ENCODE measurements at places on chromosomes 13 and 19.

GRCh38 chr19:55698256-55698655 is 23.2 kb downstream of the EPN1 start:
- DNase-seq: no peak

- DNase-seq: peak; percentile 79
Observed at GRCh38 chr13:26412263-26412662, 145.2 kb upstream of the WASF3 start.

GRCh38 chr13:96925916-96926628 is 68.2 kb downstream of the OXGR1 start:
- DNase-seq: no peak

DNA sequence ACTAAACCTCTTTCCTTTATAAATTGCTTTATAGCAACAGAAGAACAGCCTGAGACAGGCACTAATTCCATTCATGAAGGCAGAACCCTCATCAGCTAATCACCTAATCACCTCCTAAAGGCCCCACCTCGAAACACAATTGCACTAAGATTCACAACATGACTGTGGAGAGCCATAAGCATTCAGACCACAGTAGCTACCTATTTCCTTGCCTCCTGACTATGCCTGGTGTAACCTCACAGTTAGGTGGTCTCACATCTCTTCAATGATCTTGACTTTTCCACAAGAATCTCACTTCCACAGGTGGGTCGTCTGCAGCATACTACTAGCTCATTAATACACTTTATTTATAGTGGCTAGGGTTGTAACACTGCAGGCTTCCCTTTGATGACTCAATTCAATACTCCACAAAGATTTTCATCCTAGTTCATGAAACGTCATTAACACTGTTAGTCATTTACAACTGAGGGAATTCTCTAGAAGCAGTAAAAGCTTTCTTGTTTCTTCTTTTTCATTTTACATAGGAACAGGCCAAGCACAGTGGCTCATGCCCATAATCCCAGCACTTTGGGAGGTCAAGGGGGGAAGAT is 27.1 kb downstream of the STK24 start:
- DNase-seq: no peak

GRCh38 chr19:48989701-48990291 is 3.3 kb downstream of the GYS1 start:
- DNase-seq: no peak

GRCh38 chr13:92609376-92609775 is 617.2 kb upstream of the GPC6 start:
- no peak for DNase-seq

GRCh38 chr19:47226426-47227351 is 4.3 kb downstream of the BBC3 start:
- peak; percentile 71 for DNase-seq

DNA sequence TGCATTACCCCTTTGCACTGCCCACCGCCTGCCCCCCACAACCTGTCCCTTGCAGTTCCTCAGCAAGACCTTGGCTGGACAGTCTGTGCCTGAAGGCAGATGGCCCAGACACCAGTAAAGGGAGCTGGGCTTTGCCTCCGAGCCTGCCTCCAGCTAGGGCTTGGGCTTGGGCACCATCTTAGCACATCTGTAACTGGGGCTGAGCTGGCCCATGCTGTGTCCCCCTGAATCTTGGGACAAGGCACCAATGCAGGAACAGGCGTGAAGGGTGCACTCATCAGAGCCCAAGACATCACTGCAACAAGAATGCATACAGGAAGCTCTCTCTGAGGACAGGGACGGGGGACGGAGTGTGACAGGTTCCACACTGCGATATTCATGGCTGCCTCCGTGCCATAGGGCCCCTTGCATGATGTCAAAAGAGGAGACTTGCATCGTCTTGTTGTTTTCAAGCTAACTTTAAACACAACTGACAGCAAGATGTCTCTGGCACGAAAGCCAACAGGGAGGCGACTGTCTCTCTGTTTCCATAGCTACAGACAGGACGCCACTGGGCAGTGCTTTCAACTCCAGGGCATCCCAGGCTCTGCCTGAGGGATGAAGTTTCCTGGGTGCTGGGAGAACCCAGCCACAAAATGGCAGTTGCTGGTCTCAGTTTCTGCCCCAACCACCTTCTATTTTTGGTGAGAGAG is 8.7 kb upstream of the CHST8 start:
- no peak for DNase-seq

GRCh38 chr19:23075031-23075733 is 41.6 kb upstream of the ZNF730 start:
- peak; percentile 71 for DNase-seq

- no peak for DNase-seq
Observed at GRCh38 chr13:24630851-24631620, 49.2 kb upstream of the ATP12A start.

DNA sequence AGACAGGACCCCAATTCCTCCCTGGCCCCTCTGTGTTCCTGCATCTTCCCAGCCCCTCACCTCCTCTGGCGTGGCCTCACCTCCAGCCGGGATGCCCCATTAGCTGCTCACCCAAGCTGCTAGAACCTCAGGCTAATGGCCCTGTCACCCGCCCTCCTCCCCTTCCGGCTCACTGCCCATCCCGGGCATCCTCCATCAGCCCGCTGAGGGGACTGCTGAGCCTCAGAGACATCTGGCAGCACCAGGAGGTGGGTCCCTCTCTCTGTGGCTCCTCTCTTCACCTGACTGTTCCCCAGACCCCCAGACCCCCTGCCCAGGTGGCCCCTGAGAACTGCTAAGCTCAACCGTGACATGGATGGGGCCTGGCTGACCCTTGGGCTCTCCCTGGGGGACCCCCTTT is 2.9 kb downstream of the FFAR1 start:
- no peak for DNase-seq

- no peak for DNase-seq
Observed at GRCh38 chr13:80753866-80754265, 412.9 kb upstream of the SPRY2 start.

- no peak for DNase-seq
Observed at GRCh38 chr13:20658451-20659040, 45.0 kb upstream of the IL17D start.

- DNase-seq: no peak
Observed at GRCh38 chr13:101487438-101487830, 35.0 kb downstream of the ITGBL1 start.

GRCh38 chr19:30171795-30172612 is 200.2 kb upstream of the ZNF536 start:
- no peak for DNase-seq

- DNase-seq: peak; percentile 81
Observed at GRCh38 chr13:67147342-67148133, 82.6 kb downstream of the PCDH9 start.

All from dermis microvascular lymphatic vessel endothelial cell (primary cell).